ENCODE measurements at places on chromosomes 11 and 22.

DNA sequence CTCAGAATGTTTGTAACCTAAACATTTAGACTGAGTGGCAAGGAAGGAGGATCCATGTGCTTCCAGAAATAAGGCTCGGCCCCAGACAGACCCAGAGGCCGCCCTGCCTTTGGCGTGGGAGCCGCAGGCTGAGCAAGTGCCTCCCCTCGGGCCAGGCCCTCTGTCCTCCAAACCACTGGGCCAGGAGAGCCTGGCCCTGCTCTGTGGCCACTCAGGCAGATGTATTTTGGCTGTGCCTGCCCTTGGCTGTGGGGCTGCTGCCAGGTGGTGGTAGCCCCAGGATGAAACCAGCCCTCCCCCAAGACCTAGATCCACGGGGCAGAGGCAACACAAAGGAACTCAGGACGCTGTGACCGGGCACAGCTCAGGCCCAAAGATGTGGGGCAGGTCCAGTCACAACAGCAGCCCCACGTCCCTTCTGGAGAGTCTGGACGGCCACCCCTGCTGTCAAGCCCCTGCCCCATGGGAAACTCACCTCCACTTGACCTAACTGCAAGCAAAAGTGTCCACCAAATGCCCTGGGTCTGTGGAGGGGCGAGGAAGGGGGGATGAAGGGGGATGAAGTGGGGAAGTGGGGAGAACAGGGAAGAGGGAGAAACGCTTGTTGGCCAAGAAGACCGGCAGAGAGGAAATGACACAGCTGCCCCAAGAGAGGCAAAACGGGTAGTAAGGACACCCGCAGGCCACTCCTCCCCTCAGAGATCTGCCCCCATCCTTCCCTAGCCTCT lies 24.0 kb downstream of the PISD start:
- no peak for DNase-seq

GRCh38 chr22:24805790-24806662 lies at the start of gene SGSM1:
Gene SGSM1, plus strand, starts transcription at chr22:24806211. Its CDS starts 115 bp downstream, at chr22:24806326.
- DNase-seq = peak; percentile 63

DNA sequence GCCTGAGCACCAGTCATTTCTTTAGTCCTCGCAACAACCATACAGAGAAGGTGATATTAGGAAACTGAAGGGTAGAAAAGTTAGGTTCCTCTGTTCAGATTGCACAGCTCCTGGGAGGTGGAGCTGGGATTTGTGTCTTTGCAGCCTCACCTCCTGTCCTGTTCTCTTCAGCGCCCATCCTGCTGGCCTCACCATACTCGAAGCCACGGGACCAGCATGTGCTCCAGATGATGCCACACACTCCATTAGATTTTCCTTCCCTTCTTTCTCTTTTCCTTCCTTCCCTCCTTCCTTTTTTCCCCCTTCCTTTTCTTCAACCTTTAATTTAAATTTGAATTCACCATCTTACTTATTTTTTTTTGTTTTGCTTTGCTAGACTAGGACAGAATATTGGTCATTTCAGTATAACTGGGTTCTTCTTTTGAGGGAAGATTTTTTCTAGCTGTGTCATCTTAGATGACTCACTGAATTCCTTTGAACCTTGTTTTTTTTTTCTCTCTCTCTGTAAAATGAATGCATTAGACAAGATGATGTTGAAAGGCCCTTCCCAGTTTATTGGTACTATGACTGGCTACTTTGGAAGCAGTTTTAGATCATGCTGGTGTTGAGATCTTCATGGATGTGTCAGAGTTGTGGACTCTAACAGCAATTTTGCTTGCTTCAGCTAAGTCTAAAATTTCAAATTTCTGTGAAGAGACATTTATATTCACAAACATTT lies 662.5 kb upstream of the TENM4 start:
- no peak for DNase-seq

DNA sequence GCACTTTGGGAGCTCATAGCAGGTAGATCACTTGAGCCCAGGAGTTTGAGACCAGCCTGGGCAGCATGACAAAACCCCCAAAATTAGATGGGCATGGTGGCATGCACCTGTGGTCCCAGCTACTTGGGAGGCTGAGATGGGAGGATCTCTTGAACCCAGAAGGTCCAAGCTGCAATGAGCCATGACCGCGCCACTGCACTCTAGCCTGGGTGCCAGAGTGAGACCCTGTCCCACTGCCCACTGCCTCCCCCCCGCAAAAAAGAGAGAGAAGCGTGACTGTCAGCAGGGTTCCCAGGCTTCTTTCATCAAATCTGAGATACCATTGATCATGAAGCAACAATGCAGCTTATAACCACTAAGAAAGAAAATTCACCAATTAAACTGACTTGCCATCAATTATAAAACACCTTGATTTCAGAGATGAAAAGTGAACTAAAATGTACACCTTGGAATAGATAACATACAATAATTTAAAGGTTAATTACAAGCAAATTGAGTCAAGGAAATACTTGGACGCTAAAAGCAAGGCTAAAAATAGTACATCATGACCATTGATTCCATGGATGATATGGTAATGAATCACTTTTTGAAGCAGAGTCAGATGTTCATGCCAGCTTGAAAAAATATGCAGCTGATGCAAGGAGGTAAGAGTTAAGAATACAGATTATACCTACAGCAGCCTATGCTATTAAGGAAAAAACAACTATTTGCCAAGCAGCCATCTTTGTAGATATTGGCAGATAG lies 90.8 kb upstream of the ALKBH3 start:
- no peak for DNase-seq

DNA sequence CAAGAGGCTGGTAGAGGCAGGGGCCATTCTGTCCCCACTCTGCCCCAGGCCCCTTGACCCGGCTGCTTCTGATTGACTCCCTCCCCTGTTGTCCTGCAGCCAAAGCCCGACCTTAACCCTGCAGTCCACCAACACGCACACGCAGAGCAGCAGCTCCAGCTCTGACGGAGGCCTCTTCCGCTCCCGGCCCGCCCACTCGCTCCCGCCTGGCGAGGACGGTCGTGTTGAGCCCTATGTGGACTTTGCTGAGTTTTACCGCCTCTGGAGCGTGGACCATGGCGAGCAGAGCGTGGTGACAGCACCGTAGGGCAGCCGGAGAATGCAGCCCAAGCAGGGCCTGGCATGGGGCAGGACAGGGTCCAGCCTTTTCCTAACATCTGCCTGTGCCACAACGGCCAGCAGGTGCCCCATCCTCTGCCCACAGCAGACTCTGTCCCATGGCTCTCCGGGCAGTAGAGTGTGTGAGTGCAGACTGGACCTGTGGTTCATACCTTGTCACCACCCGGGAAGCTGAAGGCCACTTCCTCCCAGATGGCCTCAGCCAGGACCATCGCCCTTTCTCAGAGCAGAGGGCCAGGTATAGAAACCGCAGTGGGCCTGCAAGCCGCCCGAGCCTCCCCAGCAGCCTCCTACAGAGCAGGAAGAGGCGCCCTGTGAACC lies 26.8 kb upstream of the MGAT3 start:
- no peak for DNase-seq

GRCh38 chr22:45357490-45357889 lies 47.8 kb downstream of the FAM118A start:
- DNase-seq = no peak

- DNase-seq = no peak
Observed at GRCh38 chr11:11884351-11884750, 42.6 kb downstream of the USP47 start.

DNA sequence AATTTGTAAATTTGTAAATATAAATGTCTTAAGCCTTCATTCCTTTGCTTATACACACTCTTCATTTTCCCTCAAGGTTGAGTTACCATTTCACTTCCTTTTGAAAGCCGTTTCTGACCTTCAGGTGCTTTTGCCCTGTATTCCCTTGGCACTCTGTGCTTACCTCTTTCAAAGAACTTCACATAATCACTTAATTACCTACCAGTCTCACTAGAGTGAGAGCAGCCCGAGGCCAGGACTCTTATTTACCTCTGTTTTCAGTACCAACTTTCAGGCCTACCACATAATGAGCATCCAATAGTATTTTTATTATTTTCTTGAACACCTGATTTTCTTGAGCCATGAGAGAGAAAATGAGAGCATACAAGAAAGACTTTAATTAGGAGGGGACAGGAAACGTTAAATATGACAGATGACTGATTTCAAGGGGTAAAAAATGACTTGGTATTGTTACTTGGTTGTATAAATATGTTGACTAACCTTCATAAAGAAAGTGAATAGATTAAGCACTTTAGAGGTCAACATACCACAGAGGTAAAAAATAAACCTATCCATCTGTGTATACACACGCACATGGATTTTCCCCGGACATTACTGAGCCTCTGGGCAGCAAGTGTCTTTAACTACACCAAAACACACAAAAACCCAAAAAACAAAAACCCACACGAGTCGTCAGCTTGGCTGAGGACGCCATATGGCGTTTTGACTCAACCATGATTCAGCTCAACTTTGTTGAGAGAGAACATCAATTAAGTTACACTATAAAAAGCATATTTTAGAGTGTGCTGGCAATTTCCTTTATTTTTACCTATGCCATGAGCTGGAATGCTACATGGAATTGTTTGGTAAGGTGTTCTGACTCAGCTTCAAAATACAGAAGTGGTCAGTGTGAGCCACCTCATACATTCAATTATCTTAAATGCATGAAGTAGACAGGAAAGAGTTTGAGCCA lies 7.6 kb downstream of the ATXN10 start:
- DNase-seq = no peak

DNA sequence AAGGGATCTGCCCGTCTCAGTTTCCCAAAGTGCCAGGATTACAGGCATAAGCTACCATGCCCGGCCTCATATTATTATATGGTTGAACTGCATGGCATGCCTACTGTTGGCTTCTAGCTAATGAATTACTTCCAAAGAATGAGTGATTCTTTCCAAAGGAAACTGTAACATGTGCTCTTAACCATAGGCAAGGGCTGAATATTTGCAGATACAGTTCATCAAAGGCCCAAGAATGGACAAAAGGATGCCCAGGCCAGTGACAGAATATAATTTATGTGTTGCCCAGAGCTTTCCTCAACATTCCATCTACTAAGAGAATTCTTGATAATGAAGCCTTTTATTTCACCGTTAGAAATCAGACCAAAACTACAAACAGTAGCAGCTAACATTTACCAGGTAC lies 27.0 kb upstream of the CCDC89 start:
- DNase-seq = no peak

- DNase-seq = no peak
Observed at GRCh38 chr22:39474351-39475111, 17.7 kb downstream of the MGAT3 start.

DNA sequence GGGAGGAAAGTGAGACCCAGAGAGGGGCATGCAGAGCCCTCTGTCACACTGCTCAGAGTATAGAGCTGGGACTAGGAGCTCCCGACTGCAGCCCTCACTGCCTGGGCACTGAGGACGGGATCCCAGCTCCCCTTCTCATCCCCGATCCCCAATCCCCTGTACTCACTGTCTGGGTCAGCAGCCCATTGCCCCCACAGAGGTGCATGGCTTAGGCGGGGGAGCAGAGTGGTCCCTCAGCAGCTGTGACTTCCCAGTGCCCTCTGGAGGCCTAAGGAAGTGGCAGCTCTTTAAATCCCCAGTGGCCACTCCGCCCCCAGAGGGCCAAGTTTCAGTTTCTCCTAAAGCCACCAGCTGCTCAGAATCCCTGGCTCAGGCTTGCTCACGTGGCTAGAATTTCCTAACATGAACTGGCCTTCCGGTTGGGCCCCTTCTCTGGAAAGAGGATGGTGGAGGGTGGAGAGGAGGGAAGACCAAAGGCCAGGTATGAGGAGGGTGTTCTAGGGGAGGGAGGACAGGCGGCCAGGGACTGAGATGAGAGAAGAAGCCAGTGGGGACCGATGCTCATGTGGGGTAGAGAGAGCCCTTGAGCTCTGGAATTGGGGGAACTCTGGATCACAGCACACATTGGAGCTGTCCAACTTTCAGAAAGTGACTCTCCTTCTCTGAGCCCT lies at the start of gene BATF2:
Gene BATF2 (minus strand): TSS at position 262 of the 671 bp plus-strand sequence. CDS start 57 bp downstream, at position 205.
- DNase-seq = no peak

GRCh38 chr11:14022251-14022650 lies 59.7 kb downstream of the SPON1 start:
- DNase-seq = no peak

DNA sequence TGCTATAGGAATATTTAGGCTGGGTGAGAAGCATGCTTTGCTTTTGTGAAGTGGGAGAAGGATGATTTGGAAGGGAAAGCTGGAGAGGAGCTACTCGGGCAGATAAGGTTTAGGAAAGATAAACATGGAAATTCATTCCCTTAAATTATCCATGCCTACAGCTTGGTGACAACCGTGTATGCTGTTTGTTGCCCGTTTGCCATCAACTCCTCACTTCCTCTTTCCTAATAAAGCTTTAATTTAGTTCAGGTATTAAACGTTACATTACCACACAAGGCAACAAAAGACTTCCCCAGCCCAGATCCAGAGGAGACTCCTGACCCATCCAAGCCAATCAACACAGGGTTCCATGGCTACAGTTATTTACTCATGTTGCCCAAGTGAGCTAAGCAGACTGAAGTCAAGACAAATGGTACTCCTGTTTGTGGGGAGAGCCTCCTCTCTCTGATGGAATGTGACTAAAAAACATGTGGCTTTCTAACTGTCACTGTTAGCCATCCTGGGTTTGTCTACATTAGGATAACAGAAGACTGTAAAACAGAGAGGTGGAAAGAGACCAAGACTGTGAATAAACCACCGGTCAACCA lies 101.7 kb upstream of the GRAMD1B start:
- no peak for DNase-seq

GRCh38 chr11:5272395-5273017 lies 2.8 kb upstream of the HBE1 start:
- no peak for DNase-seq

GRCh38 chr11:65334696-65335295 lies 1.1 kb downstream of the DPF2 start:
- no peak for DNase-seq

GRCh38 chr11:108597736-108598355 lies 4.3 kb upstream of the EXPH5 start:
- no peak for DNase-seq

DNA sequence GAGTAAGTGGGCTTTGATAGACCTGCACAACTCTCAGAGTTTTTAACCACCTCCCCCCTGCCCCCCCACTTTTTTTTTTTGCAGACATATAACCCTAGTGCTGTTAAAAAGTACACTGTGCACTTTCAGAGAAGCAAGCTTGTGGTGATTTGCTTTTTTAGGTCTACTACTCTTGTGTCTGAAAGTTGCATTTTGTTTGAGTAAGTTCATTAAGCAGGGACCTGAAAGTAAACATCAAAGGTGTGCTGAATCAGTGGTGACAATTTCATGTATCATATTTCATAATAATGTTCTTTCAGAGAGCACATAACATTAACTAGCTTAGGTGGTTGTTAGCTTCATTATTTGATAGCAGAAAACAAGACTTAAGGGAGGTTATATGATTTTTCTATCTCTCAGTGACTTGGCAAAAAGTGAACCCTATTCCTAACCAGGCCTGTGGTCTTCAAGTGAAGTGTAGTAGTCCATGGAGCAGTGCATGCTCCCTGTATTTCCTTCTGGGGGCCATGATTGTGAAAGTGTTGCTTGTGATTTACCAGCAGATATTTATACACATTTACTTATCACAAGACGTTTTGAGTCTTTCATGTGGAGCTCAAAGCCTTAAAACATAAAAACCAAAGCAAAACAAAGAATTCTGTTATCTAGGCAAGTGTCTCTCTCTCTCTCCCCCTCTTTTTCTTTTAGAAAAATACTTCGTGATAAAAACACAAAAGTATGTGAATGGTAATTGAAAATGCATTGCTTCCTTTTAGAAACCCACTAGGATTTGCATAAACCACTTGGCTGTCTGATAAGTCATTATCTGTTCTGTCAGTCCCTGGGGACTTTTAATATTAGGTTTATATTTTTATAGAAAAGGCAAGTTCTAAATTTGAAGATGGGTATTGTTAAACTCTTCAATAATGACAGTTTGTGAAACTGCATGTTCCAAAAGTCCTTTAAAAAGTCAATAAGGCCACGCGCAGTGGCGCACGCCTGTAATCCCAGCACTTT lies 7.5 kb upstream of the RAG2 start:
- DNase-seq = no peak

Measured in activated T-cell treated with anti-CD3 and anti-CD28 coated beads for 24 hours (primary cell).